ENCODE measurements at places on chromosomes 5 and 9. TPM values are rescaled to one million over a fixed set of nuclear protein-coding genes. Genes with fewer than 3 reads are reported as not detected.
A peak's percentile ranks its signal among the peaks of the same experiment; 100 is the strongest.

GRCh38 chr5:3994628-3995027 is 399.0 kb downstream of the IRX1 start:
- no peak for DNase-seq

DNA sequence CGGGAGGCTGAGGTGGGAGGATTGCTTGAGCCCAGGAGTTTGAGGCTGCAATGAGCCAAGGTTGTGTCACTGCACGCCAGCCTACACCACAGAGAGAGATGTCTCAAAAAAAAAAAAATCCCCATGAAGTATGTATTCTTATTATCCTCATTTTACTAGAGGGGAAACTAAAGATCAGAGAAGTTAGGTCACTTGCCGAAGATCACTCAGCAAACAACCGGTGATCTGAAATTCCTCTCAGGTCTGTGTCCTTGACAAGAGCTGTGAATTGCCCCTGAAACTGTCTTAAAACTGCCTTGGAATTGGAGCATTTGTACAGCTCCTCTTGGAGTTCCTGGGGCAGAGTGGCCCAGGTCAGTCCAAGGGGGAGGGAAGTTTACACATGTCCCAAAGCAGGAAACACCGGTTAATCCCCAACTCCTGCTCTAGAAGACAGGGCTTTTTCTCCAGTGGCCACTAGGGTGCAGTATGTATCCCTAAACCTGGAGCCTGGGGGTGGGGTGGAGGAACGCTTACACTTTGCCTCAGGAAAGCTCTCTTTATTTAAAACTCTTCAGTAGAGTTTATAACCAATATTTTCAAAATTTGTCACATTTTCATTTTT is 27.6 kb downstream of the AQP7 start:
- DNase-seq, result peak; percentile 79

DNA sequence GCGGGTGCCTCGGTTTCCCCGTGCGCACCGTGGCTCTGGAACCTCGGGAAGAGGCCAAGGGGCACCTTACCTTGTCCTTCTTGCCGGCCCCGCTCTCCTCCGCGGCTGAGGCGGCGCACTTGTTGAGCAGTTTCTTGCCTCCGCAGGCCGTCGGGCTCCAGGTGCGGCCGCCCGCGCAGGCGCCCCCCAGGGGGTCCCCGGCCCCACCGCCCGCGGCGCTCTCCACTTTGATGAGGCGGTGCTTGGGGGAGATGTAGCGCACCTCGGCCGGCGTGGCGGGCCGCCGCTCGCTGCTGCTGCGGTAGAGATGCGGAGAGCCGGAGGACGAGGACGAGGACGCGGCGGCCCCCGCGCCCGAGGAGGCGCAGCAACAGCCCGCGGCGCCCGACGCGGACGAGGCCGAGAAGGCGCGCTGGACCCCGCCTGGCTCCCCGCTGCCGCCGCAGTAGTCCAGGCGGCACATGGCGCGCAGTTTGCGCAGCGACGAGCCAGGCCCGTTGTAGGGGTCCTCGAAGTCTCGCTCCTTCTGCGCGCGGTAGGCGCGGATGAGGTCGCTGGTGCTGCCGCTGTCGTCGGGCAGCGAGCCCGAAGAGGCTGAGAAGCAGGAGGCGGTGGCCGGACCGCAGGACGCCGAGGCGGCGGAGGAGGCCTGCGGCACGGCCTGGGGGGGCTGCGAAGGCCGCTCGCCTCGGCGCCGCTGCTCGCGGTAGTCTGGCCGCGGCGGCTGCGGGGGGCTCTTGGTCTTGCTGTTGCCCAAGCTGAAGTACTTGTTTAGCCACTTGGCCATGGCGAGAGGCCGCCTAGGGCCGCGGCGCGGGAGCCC is 957 bp downstream of the SHB start:
- no peak for DNase-seq

GRCh38 chr5:82019342-82020138 is 47.7 kb downstream of the ATG10 start:
- DNase-seq, result no peak

DNA sequence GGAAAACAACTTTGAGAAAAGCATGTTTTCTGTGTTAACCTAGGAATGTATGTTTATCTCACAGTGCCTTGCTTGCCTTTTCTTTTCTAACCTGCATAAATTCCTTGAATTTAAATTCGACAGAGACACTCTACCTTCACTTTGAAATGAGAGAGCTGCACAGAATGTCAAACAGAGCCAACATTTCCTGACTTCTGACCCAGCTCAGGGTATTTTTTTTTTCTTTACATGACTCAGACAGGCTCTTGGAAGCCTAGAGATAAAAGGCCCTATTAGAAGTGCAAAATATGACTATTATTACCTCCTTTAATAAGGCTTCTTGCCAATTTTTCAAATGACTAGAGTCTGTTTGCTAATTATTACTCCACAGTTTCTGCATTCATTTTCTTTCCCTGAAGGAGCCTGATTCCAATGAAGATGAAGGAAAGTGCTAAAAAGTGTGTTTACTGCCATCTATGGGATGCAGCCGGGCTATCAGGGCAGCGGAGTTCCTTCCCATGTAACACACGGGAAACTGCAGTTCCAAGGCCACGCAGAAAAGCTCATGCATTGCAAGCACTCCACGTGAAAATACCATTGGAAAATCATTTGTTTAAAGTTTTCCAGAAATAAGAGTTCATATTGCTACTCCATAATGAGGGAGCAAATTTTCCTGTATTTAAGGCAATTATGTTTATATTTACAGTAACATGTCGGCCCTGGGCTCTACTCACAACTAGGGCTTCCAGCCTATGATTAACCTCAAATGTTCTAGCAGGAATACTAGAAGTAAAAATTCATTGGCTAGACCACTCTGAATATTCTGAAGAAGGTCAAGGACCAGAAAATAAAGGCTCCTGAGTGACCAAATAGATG is 485.6 kb downstream of the ZSWIM6 start:
- DNase-seq, result no peak

DNA sequence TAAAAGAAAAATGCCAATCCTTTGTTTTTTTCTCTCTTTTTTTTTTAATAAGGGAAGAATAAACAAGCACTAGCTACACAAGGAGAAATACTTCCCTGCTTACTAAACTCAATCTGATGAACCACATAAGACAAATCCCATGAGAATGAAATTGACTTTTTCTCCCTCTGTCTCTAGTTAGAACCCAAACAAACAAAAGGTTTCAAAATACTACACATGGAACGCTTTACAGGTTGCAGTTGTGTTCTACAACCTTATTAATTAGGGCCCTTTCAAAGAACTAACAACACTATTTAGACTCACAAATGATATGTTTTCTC is 124.5 kb downstream of the PDE4D start:
- DNase-seq, result no peak

- DNase-seq, result no peak
These were observed 112.0 kb upstream of the IFNK start for GRCh38 chr9:27412081-27412480.

- no peak for DNase-seq
These were observed 2.5 kb upstream of the RNF38 start for GRCh38 chr9:36402536-36402935.

DNA sequence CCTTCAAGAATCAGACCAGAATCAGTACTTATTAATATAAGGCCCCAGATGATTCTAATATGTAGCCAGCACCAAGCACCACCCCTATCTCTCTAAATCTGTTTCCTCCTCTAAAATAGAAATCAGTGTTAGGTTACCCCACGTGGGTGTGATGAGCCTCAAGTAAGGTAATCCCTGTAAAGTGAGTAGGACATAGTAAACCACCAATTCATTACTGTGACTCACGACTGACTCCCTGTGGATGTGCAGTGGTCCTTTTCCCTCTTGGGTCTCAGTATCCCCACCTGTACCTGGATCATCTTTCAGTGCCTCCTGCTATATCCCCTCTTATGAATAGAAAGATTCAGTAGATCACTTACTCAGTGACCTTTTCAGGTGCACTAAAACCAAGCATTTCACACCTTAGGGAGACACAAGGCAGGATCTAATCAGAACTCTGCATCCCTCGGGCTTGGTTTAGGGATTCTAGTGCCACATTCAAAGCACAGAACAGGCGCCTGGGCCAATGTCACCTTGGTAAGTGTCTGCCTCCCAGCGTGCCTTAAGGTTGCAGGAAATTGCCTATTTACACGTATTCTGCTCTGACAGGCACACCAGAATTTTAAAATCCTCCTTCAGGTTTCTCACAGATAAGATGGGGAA is 12.2 kb upstream of the ALDH1B1 start:
- no peak for DNase-seq

DNA sequence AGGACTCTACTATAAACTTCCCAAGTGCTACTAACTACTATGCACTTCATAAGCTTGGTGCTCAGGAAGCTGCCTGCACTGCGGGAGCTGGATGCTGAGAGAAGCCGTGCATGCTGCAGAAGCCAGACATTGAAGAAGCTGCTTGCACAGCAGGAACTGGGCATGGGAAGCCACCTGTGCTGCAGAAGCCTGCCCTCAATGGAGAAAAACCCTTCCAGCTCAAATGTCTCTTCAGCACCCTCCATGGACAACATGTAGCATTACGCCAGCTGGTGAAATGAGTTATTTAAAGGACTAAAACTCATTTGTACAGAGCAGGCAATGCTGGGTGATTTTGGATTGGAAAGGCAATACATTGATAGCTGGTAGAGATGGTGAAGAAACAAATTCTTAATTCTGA is 247.2 kb downstream of the KIF4B start:
- DNase-seq, result no peak

- DNase-seq, result no peak
These were observed 3.5 kb downstream of the TMEM38B start for GRCh38 chr9:105697871-105698270.

GRCh38 chr5:91875196-91875779 is 492.2 kb upstream of the ARRDC3 start:
- DNase-seq, result no peak

DNA sequence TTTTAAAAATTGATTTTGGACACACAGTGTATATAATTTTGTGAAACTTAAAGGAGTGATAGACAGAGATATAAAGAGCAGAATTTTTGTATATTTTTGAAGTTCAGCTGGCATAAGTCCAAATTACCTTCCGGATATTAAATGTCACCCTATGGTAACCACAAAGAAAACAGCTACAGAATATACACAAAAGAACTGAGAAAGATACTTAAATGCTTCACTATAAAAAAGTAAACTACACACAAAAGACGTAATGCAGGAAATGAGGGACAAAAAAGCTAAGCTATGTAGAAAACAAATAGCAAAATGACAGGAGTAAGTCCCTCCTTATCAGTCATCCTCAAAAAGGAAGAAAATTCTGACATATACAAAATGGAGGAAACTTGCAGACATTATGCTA is 29.4 kb downstream of the HACD4 start:
- no peak for DNase-seq

GRCh38 chr5:139903450-139903794 is 107.8 kb downstream of the PSD2 start:
- no peak for DNase-seq

The SHOC1 gene
- not detected for total RNA-seq

The GARIN3 gene
- 1.4 TPM for total RNA-seq

The ROPN1L gene
- total RNA-seq, result not detected

The PCDHB7 gene
- not detected for total RNA-seq

The MYORG gene
- 1.9 TPM for total RNA-seq
